Stimulated activated CD4-positive, alpha-beta T cell treated with anti-CD3 and anti-CD28 coated beads, Interleukin-1b, Interleukin-23, amount 100 ng/mL, for 1 hour (primary cell): ENCODE measurements at places on chromosomes 7 and 10.

DNA sequence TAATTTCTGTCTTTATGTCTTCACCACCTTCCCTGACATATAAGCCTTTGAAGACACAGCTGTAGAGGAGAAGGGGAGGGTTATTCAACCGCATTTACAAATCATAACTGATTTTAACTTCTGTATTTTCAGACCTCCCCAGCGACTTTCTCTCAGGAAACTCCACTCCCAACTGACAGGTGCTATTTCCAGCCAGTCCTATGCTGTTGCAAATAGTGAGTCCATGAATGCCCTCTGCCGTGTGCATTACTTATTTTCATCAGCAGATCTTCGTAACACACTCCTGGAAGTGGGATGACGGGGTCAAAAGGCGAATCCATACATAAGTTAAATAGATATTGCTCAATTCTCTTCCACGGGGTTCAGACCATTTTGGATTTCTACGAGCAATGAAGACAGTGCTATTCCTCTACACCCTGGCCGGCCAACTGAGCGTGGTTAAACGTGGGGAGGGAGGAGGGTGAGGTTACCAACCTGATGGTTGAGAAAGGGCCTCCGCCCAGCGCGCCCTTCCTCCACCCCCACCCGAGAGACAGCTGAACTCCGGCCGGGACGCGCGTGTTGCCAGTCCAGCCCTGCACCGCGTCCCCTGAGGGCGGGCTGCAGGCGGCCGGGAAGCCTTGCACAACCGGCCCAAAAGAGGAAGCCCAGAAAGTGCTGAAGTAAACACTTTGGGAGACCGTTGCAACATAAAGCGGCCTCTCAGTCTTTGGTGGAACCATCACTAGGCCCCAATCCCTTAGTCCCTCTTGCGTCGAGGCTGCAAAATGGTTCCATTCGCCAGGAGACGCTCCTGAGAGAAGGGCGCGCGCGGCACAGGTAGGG, at the start of gene APBB1IP:
APBB1IP (plus strand) TSS at position 705 of the 825 bp plus-strand sequence. CDS start 53,986 bp downstream, outside the sequence.
- no peak for DNase-seq

- no peak for DNase-seq
These were observed 176.8 kb downstream of the KIAA1217 start for GRCh38 chr10:24385776-24386175.

DNA sequence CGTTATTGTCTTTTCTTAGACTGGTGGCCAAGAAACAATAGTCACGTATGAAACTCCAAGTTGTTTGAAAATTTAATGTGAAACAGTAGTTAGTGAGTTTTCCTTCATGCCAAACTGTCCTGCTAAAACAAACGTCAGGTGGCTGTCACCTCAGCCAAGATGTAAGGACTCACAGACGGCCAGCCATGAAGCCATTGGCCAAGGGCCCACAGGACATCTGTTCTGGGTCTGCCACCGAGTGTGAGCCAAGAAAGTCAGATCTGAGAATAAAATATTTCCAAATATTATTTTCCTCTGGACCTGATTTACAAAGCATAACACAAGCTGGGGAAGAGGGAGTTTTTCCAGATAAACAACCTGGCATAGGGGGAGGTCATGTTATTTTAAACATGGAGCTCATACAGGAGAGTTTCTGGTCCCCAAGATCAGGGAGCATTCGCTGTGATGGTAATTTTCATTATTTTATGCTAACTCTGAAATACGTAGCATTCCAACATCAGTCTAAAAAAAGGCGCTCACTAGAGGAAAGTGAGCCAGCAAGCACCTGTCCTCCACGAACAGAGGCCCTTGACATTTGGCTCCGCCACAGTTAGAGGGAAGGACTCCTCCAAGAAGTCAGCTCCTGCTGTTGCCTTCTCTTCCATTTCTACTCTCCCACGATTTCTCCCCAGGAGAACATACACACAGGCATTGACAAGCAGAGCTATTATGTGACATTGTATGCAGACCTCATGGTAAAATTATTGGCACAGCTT, 38.9 kb upstream of the LANCL2 start:
- no peak for DNase-seq

DNA sequence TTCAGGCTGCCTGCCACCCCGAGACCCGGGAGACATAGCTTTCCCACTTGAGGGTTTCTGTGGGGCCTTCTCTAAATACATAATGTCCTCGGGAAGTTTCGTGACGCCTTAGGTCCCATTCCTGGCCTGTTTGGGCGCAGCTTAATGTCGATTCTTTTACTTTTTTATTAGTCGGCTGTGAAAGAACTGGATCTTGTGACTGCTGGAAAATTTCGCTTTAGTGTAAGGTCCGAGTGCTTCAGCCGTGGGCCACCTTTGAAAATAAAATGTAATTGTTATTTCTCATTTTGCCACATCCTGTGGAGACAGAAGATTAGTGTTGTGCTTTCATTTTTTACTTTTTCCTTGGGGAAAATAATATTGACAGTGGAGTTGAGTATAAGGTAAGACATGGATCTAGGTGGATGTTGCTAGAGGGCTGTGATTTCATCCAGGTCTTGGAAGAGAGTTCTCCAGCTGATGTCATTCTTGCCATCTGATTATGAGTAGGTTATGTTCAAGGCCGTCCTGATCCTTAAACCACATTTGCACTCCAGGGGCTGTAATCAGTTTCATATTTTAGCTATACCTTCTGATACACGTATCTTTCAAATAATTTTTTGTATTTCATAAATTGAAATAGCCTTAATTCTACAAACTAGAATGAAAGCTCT, 830 bp downstream of the RAB18 start:
- no peak for DNase-seq

DNA sequence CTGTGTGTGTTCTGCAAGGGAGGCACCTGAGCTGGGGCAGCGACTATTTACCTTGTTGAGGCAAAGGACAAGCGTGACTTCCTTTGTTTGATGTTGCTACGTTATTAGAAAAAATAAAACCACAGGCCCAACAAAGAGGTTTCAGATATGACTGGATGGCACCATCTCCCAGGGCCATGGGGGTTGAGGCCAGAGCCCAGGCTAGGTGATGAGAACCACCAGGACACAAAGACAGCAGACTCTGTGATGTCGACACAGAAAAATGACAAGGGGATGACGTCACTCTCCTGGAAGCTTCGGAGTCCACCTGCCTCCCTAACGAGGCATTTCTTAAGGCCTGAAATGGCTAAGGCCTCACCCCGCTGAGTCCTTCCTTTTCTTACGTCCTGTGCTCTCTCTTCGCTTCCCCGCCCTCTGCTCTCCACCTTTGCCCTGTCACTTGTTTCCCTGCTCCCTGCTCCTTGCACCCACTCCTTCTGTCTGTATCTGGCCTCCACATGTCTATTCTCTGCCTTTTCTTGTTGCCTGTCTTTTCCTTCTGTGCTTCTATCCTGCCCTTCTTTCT, 83.0 kb upstream of the ADRB1 start:
- no peak for DNase-seq

DNA sequence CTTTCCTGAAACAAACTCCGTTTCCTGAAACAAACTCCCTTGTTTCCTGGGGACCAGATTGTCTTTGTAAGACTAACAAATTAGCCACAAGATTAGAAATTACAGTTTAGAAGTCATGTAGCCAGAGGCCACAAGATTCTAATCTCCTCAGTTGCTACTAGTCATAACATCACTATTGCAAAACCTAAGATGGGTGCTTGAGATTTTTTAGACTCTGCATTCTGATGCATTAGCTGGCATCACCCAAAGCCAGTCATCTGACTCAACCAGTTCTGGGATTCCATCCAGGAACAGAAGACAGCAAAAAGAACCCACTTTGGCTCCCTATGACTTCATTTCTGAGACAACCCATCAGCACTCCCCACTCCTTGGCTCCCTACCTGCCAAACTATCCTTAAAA, 367.9 kb upstream of the MBL2 start:
- DNase-seq: no peak

DNA sequence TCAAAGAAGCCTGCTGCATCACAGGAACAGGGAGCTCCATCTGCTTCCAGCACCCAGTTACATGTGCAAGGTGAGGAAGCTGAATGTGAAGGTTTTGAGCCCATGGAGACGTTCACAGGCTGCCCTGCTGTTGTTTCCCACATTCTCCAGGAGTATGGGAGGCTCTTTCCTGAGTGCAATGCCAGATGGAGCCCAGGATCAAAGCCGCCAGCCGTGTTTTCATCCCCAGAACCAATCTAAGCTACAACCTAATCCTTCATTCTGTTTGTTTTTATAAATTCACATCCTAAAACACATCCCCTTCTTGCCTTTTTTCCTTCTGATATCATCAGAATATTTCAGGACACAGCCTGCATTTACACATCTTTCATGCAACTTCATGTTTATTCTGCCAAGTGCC, 98.9 kb upstream of the PRR15 start:
- no peak for DNase-seq

DNA sequence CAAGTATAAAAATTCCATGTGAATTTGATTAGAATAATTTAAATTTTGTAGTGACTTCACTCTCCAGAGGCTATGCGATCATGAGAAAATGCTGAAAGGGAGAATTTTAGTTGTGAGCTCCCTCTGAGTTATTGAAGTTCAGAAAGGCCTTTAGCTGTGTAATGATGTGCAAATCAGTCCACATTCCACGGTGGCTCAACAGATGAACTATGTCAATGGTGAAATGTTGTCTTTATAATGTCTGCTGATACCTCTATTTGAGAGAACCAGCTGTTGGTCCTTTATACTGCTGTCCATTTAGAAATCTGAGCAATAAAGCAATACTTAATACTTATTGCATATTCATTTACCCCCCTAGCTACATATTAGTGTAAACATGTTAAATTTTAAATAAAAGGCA, 7.1 kb upstream of the ITGB8 start:
- DNase-seq: no peak

DNA sequence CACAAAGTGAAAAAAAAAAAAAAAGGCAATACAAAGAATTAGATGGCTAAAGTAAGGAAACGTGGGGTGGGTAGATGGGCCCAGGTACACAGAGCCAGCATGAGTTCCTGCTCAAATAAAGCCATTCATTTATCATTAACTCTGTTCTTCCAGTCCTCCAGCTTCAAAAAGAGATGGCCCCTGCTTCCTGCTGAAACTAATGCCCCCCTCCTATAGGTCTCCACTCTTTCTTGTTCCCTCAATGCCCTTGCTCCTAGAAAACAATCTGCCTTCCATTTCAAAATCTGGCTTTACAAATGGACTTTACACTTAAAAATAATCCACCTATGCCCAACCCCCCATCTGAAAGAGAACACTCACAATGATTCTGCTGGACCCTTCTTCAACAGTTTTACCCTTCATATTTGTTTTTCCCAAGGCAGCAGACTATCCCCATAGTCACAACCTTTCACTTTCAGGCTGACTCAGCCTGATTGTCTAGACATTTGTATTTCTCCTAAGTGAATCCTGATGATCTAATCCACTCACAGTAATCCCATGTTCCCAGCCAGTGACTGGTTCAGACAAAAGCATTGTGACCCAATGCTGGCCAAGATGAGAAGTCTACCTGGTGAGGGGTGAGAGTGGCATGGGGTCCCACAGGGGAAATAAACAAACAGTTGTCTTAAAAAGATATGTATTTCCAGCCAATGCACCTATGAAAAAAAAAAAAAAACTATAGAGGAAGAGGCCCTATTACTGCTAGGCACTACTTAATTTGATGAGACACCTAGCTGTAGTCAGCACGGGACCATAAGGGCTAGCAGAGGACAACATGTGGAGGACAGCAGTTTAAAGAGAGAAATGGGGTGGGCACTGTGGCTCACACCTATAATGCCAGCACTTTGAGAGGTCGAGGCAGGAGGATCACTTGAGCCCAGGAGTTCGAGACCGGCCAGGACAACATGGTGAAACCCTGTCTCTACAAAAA, 74.6 kb upstream of the GRID1 start:
- no peak for DNase-seq

GRCh38 chr7:150748376-150748775, 11.2 kb downstream of the GIMAP5 start:
- no peak for DNase-seq

GRCh38 chr10:89665302-89665701, 20.3 kb upstream of the PANK1 start:
- DNase-seq: no peak
